ENCODE measurements at places on chromosomes 16 and 17.

DNA sequence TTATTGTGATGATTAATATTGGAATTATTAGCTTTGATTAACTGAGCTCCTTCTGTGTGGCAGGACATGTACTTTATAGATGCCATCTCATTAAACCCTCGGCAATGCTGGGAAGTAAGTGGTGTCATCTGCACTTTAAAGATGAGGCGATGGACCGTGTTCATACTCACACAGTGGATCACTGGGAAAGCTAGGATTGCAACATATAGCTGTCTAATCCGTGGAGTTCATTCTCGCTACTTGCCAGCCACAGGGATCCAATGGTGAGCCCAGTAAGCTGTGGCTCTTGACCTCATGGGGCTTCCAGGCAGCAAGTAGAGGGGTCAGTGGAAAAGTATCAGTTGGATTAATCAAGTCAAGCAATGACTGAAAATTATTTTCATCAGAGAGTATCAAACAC is 587.9 kb downstream of the CDH13 start:
- no peak for DNase-seq

GRCh38 chr17:18025241-18025944 is 13.6 kb downstream of the ATPAF2 start:
- no peak for DNase-seq

DNA sequence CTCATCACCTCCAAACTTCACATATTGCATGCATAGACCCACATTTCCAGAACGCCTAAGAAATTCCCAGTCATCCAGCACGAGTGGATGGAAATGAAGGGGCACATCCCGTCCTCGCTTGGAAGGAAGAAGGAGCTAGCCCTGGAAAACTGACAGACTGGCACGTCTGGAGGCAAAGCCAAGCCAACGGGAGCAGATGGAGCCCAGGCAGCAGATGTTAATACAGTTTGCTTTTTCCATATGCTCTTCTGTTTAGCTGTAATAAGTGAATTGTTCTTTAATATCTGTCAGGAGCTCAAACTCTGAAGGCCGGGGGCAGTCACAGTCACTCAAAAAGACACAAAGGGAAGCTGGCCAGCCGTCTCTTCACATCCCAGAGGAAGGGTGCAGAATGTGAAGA is 187.7 kb downstream of the XYLT1 start:
- DNase-seq, result no peak

DNA sequence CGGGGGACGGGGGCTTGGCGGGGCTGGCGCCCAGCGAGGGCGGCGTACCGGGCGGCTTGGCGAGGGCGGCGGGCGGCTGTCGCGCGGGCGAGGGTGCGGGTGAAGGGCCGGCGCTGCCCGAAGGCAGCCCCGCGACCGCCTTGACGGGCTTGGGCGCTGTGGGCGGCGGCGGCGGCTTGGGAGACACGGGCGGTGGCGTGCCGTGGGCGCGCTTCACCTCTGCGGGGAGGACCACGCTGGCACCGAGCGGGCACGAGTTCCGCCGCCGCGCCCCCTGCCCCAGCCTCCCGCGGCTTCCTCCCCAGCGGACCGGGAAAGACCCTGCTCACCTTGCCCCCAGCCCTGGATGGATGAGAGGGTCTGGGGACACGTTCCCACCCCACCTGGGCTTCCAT is 17.3 kb downstream of the CASKIN1 start:
- DNase-seq, result no peak

Data from glomerular endothelial cell (primary cell).